ENCODE measurements at places on chromosomes 2 and 18.

DNA sequence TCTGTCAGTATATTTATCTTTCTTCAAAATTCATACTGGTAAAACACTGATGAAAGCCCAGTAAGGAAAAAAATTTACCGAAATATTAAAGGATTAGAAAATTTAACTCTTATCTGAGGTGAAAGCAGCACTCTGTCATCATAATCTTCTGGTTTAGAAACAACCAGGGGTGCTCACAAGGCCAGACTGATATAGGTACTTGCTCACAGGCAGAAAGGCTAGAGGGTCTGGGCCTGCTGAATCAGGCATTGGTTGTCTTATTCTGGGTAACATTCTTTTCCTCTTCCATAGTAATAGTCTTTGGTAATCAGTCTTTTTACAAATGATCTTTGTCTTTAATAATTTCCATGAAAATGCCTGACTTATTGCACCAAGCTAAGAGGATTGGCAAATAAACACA lies 221.4 kb upstream of the TFPI start:
- DNase-seq: no peak

GRCh38 chr2:124485659-124486058 lies 460.6 kb downstream of the CNTNAP5 start:
- no peak for DNase-seq

GRCh38 chr2:20526708-20527107 lies 79.8 kb downstream of the RHOB start:
- no peak for DNase-seq

DNA sequence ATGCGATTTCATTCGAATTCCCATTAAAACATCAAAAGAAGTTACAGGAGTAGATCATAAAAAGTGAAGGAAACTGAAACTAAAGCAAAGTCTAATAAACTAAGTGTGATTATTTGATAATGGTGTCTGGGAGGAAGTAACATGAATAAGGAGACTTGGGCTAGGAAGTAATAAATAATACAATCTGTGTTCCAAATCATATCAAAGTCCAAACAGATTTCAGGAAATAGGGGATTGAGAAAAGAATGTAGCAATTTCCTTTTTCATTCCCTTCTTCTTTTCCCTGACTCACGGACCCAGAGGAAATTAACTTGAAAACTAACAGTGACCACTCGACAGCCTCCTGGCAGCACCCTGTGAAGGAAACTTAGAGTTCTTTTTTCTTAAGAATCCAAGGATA lies 758.4 kb upstream of the GCFC2 start:
- DNase-seq: no peak

DNA sequence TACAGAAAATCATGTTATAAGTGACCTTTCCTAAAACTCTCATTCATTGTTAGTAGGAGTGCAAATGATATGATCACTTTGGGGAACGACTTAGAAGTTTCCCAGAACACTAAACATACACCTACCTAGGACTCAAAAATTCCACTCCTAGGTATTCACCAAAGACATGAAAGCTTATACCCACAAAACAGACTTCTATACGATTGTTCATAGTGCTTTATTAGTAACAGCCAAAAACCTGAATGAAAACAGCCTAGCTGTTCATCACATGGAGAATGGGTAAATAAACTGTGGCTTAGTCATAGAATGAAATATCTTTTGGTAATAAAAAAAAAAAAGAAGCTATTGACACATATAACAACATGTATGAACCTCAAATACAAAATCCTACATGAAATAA lies 8.8 kb downstream of the NOL10 start:
- no peak for DNase-seq

DNA sequence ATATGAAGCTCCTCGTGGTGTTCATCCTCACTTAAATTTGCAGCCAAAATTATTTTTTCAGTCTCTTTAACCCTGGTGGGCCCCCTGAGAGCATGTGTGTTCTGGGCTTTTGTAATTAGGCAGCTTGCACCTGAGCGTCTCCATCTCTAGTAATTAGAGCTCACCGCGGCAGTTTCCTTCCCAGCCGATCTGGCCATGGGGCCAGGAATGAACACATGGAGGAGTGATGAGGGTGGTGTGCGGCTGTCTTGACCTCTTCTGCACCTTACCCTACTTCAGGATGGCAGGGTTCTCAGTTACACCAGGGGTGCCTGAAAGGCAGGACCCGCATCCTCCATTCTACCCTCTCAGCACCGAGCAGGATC lies 98.5 kb downstream of the AFF3 start:
- DNase-seq: no peak

- DNase-seq: no peak
Measured at GRCh38 chr2:177478029-177478428, 85.5 kb downstream of the AGPS start.

DNA sequence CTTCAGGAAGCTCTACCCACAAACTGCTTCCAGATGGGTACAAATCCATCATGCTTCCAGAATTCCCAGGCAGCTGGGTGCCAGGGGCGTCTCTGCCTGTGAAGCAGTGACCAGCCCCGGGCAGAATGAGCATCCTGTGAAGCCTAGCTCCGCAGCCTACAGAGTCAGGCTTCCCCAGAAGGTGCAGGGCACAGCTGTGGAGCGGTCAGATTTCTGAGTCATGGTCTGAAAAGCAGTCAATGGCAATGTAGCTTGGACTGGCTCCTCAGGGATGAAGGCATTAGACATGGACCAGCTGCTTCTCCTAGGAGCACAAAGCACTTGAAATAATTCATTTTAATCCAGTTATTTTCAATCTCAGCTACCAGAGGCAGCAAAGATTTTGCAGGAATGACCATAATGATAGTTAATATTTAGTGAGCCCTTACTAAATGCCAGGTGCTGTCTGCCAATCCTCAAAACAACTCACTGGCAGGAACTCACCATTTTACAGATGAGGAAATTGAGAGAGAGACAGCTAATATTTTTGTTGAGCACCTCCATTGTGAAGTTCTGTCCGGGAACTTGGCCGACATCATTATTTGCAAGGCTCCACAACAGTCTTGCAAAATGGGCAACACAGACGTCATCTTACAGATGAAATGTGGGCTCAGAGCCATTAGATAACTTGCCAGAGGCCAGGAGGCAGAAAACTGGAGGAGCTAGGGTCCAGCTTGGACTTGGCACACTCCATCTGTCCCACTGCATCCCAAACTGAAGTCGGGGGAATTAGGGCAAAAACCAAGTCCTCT lies 31.7 kb downstream of the ACMSD start:
- DNase-seq: no peak

GRCh38 chr2:19839438-19839837 lies 62.3 kb downstream of the TTC32 start:
- no peak for DNase-seq

DNA sequence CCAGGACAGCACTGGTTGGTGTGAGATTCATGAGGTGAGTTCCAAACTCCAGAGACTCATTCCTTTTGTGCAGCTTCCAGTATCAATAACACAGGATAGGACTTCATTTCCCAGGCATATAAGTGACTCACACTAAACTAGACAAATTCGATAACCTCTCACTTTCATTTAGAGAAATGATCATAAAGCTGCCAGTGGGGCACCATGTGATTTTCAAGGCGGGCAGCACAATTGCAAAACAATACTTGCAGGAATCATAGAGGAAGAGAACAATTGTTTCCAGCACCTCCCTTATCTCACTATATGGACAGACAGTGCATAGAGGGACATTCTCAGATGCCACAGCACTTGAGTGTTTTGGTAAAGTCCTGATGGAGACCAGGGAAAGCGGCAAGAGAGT lies 31.3 kb upstream of the DNAH7 start:
- no peak for DNase-seq

- DNase-seq: no peak
Measured at GRCh38 chr2:23595021-23595420, 210.0 kb downstream of the KLHL29 start.

DNA sequence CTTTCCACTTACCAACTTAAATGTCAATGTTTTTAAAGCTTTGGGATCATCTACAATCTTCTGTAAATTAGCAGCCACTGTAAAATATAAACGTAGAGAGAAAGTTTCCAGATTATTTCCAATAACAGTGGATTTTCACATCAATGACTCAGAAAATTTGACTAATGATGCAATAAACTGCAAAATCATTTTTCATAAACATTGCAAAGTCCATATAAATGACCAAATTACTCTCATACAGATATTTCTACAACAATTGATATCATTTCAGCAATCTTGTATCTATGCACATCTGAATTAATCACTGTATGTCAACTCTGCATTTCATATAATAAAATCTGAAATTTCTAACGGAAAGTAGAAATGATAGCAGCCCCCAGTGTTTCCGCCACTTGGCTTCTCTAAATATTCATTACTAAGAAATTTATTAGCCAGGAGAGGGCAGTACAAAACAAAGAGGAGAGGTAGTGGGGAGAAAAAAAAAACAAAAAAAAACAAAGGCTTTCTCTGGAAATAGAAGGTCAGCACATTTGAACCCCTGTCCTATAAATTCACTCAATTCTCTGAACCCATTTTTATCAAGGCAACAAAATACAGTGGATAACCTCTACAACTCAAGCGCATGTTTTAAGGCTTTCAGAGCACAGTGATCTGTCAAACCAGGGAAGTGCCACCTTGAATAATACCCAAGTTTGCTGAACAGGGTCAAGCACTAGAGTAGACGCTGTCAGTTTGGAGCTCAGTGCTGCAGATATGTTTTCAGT lies 282.6 kb downstream of the STK39 start:
- DNase-seq: peak; percentile 4

DNA sequence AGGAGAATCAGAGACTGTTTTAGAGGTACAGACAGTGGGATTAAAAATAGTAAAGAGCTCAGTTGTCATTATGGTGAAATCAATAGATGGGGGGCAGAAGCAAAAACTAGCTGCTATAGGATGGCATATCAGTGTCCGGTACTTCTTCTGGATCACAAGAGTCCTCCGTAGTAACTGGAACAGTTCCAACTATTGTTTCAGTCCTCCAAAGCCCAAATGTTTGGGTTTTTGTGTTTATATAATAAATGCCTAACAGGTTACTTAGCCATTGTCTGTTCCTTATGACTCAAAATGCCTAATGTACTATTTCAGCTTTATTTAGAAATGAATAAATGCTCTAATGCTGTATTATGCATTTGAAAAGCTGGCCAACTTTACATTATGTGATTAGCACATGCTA lies 401.2 kb downstream of the PTH2R start:
- no peak for DNase-seq

- DNase-seq: no peak
Measured at GRCh38 chr2:173762221-173762620, 203.0 kb downstream of the SP3 start.

Data from GM13977 (cell line).